ENCODE measurements at places on chromosomes 5 and 9. TPM values are rescaled to one million over a fixed set of nuclear protein-coding genes. Genes with fewer than 3 reads are reported as not detected.
A peak's percentile ranks its signal among the peaks of the same experiment; 100 is the strongest.

SLC36A2 gene
- 1.2 TPM for total RNA-seq

CCL27 gene
- not detected for total RNA-seq

MCC gene
- 29.4 TPM for total RNA-seq

FRMD3 gene
- 93.2 TPM for total RNA-seq

MLANA gene
- not detected for total RNA-seq

FLT4 gene
- 5.6 TPM for total RNA-seq

DNA sequence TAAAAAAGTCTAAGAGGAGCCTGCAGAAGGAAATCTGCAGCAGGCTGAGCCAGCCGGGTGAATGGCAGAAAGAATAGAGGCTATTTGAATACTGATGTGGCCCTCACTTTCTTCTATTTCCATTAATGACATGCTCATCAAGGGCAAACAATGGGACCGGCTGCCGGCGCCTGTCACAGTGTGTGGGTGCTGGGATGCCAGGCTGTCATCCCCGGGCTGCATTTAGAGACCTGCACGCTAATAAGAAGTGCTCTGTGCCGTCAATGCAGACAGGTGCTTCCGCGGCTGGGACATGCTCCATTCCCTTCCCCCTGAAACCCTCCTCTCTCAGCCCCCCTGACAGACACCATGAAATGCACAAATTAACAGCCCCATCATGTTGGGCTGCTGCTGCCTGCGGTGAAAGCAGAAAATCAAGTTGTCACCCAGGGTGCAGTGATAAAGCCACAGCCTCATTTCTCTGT is 217.7 kb upstream of the TBCA start:
- DNase-seq = no peak

DNA sequence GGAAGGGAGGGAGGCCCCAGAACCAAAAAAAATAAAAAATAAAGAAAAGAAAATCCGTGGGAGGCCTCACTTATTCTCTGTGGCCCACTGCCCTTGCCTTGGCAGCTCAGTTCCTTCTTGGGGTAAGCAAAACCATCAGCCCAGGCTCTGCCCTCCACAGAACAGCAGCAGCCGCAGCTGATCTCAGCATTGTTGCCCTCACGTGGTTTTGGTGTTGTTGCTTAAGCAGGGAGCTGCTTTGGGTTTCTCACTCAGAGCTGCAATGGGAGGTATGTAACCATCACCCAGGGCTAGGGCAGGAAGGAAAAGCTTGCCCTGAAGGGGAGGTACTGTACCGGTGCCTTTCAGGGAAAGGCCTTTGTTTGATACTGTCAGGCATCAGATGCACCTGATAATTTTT is 374.7 kb upstream of the WWC1 start:
- no peak for DNase-seq

GRCh38 chr9:132516911-132517310 is 65.5 kb upstream of the BARHL1 start:
- no peak for DNase-seq

DNA sequence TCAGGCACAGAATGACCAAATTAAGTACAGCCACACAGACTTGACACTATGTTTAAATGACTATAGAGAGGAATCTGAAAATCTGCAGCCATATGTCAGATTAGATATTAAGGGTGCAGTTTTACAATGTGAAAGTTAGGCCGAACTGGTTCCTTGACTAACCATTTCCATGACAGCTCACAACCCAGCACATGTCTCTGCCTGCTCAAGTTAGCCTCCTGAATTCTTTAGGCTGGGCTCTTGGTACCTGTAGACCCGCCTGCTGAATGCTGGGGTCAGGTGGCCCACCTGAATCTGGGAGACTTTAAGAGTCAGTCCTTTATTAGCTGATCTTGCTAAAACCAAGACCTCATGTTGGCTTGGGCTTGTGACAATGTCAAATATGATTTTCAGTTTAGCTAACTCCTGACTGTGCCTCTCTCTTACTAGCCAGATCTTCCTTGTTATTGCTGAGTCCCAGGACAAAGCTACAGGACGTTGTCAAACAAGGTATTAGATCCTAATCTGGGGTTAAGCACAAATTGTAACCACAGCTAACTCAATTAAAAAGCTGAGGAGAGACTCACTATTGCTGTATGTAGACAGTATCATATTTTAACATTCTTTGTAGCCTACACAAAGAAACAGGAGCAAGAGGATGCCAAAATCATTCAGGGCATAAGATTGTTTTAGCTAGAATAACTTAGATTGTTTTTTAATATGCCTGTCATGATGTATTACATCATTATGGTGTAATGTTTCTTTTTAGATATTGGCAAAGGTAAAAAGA is 490.9 kb downstream of the SEMA5A start:
- DNase-seq = no peak

DNA sequence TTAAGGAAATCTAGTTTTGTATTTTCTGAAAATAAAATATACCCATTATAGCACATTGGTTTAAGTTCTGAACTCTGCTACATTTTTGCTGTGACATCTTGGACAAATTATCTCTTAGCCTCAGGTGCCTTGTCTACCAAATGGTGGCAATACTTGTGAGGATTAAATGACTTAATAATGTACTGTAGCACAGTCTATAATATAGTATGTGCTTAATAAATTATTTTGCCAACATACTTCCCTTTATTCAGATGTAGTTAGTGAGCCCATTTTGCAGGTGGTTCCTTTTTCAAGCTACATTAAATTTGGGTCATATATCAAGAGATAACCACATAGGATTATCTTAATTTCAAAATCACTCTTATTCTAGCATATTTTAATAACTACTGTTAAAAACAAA is 3.2 kb downstream of the ETF1 start:
- DNase-seq = no peak

GRCh38 chr9:129676975-129677374 is 11.5 kb downstream of the PRRX2 start:
- no peak for DNase-seq

DNA sequence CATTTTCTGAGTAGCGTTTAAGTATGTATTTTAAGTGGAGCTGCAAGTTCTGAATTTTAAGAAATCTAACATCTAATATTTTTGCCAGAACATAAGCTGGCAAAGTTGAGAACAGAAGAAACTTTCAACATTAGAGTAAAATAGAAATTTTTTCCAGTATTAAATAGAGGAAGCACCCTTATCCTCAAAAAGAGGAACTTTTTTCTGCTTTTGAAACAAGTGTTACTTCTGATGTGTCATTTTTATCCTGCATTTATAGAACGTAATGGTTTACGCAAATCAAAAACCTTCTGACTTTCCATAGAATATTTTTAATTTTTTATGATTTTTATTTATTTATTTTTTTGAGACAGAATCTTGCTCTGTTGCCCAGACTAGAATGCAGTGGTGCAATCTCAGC is 21.8 kb downstream of the ZBED3 start:
- no peak for DNase-seq

DNA sequence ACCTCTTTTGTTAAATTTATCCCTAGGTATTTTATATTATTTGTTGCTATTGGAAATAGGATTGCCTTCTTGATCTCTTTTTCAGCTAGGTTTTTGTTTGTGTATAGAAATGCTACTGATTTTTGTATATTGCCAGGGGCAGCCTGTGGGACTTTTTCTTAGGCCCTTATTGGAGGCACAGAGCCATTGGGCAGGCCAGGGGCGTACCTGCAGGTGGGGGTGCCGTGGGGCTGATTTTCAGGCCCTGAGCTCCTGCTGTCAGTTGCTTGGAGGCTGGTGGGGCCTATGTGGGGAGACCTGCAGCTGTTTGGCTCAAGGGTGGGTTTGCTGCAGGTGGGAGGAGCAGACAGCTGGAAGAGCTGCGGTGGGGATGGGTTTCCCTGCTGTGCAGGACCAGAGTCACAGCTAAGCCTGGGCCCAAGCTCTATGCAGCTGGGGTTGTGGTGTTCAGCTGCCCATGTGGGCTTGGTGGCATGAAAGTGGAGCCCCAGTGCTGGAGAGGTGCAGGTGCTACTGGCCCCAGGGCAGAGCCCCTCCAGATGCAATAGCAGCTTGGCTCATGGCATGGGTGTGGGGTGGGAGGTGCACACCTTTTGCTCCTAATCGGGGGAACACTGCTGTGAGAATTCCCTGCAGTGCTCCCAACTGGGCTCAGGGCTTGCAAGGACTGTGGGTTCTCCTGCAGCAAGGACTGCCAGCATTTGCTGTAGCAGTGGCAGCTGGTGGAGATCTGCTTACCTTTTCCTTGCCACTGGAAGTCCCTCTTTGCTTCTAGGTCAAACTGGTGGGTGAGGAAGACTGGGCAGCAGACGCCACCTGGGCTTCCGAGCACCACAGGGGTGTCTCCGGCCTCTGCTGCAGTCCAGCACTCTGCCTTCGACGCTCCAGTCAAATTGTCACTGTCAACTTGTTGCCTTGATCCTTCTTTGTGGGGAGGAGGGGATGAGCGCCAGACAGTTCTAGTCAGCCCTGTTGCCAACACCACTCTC is 7.6 kb upstream of the CLPTM1L start:
- DNase-seq = no peak

DNA sequence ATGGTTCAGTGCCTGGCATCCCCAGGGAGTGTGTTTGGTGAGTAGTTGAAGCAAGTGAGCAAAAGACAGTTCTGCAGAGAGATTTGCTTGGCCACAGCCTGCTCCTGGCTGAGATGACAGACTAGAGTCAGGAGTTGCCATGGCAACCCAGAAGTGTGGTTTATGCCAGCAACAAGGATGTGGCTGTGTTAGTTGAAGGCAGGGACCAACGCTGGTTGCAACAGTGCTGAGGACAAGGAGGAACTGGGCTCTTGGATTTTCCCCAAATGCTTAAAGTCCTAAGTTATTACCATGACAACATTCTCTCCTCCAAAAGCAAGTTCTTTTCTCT is 2.7 kb downstream of the NXNL2 start:
- peak; percentile 75 for DNase-seq

GRCh38 chr5:17315710-17316221 is 98.3 kb downstream of the BASP1 start:
- DNase-seq = no peak

DNA sequence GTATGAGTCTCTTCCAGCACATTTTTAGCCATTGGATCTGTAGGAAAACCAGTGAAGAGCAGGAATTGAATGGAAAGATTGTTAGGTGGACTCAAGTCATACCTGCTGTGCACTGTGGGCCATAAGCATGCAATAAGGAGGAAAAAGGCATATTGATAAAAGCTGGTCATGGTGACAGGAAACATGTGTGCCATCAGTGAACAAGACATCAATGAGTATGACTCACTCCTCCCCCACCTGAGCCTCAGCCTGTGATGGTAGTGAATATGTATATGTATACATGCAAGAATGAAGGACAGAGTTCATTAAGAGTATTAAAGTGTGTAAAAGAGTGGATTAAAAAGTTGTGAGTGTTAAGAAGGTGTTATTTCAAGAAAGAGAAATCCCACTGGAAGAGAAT is 164.5 kb downstream of the TMEM38B start:
- DNase-seq = no peak

DNA sequence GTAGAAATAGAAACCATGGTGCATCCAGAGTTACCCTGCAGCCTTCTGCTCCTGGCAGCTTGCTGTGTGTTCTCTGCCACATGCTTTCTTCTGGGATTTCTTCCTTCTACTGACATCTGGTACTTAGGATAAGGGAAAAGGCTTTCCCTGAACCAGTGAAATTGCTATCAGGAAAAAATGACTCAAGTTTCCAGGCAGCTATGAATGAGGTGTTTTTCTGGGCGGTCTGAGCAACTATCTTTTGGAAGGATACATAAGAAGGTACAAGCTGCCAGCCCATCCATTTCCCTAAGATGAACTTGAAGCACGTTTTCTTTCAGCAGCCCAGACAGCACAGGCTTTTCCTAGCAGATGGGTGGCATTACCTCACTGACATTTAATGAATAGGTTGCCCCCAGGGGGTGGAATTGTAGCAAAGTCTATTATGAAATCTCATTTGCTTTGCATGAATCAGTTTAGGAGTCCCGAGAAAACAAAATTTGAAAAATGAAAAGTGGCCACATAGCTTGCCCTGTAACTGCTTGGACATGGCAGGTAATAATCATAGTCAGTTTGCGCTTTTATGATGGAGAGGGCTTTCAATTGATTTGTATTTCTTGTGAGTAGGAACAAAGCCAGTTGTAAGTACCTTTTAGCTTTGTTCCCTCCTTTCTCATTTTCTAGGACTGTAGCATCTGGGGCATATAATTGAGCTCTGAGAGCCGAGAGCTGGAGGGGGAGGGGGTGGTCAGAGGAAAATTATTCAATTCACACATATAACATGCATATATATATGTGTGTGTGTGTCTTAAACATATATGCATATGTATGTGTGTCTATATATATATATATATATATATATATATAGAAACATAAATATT is 108.5 kb downstream of the C9orf152 start:
- DNase-seq = no peak

GRCh38 chr9:99820685-99821395 is 845 bp upstream of the NR4A3 start:
- DNase-seq = peak; percentile 62

GRCh38 chr5:15598294-15598902 is 98.4 kb downstream of the FBXL7 start:
- DNase-seq = no peak

DNA sequence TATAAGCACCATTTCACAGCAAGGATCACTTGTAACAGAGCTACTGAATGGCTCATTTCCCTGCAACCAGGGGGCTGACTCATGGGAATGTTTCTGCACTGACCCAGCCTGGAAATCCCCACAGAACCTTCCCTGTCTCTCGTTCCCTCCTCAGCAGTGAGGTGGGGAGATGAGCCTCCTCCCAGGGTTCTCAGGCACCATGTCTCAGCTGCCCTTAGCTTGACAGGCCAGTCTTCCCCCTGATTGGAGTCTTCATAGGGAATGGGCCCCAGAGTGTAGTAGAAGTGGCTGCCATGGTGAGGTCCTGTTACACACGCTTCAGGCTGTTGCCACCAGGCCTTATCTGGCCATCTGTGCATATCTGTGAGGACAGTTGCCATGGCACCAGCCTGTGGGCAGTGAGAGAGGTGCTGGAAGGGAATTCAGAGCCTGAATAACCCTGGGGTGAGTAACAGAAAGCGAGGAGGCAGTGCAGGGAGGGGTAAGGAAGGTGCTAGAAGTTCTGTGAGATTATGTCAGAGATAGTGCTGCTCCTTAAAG is 324.4 kb downstream of the ENC1 start:
- no peak for DNase-seq

GRCh38 chr9:134175291-134175807 is 11.0 kb upstream of the RNU6ATAC start:
- DNase-seq = peak; percentile 39

DNA sequence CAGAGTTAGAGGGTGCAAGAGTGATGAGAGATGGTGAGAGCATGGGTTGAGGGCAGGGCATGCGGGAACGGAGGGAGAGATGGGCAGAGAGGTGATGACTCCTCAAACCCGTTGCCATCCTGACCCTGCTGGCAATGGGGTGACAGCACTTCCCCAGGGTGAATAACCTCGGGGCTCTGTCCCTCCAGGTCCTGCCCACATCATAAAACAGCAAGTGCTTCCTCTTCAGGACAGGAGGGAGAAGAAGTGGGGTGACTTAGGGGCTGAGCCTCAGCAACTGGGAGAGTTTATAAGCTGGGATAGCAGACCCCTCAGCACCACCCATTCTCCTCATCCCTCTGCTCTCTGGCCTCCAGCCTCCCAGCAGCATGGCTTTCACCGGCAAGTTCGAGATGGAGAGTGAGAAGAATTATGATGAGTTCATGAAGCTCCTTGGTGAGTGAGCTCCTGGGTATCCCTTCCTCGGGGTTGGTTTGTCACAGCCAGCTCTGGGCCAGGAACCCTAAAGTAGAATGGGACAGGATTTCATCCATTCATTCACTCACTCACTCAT is at the start of gene FABP6:
TSS of gene FABP6 (plus strand) at position 317 of the 553 bp plus-strand sequence. CDS start at position 369, 52 bp downstream.
- no peak for DNase-seq
